ENCODE measurements at places on chromosomes 12 and 14.

GRCh38 chr12:68001486-68002466 lies 12.5 kb downstream of the IFNG-AS1 start:
- no peak for DNase-seq

DNA sequence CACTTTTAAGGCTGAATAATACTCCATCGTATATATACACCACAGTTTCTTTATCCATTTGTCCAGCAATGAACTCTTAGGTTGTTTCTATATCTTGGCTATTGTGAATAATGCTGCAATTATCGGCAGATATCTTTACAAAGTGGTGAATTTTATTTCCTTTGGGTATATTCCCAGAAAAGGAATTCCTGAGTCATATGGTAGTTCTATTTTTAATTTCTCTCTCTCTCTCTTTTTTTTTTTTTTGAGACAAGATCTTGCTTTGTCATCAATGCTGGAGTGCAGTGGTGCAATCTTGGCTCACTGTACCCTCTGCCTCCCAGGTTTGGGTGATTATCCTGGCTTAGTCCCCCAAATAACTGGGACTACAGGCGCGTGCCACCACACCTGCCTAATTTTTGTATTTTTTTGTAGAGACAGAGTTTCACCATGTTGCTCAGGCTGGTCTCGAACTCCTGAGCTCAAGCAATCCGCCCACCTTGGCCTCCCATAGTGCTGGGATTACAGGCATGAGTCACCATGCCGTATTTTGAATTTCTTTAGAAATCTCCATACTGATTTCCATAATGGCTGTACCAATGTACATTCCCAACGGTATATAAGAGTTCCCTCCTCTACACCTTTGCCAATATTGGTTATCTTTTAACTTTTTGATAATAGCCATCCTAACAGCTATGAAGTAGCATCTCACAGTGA lies 98.4 kb downstream of the EFCAB11 start:
- no peak for DNase-seq

GRCh38 chr14:101446387-101446969 lies 114.8 kb upstream of the DIO3 start:
- no peak for DNase-seq

DNA sequence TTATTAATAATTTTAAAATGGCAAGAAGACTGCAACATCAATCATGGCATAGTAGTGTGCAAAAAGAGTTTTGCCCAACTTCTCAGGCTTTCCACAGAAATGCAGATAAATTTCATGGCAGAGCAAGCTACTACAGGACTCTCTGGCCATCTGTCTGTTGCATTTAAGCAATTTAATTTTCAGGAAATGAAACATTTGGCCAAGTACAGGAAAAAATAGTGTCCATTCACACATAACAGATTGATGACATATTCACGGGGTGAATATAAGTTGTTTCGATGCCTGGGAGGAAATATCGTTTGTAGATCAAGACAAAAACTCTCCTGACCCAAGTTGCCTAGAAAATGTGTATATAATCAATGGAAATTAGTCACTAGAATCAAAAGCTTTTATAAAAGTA lies 324.0 kb downstream of the PRKD1 start:
- no peak for DNase-seq

- DNase-seq, result no peak
These were observed 53.9 kb downstream of the EID3 start for GRCh38 chr12:104357421-104357952.

GRCh38 chr14:80212023-80212397 lies 706 bp upstream of the DIO2 start:
- no peak for DNase-seq

DNA sequence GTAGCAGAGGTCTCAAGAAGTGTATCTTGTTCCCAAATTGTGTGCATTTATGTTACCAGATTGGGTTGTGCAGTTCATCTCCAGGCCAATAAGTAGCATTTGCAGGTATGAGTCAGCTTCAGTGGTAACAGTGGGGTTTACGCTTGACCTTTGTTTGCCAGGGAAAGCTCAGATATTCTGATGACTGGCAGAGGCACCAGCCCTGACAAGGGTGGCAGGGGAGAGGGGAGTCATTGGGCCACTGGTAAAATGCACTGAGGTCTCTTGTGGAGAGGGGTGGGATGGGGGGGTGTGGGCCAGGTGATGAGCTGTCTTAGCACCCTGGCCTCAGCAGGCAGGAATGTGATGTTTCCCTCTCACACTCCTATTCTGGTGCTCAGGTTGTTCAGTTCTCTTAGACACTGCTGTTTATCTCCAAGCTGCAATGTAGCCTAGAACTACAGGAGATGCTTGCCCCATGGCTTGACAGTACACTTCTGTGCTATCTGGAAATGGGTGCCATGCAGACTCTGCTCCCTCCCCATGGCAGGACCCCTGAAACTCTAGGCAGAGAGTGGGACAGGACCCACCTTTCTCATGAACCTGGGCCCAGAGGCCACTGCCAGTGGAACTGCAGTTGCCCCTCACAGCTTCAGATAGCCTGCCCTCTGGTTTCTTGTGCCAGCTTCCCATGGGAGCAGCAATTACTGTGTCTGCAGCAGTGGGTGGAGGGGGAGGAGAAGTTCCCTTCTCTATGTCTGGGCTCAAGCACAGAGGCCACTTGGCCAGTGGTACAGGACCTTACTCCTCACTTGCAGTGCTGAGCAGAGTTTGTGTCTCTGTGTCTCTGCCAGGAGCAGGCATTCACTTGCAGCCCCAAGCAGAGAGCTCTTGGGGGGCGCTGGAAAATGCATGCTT lies 31.9 kb downstream of the USP15 start:
- DNase-seq, result no peak

DNA sequence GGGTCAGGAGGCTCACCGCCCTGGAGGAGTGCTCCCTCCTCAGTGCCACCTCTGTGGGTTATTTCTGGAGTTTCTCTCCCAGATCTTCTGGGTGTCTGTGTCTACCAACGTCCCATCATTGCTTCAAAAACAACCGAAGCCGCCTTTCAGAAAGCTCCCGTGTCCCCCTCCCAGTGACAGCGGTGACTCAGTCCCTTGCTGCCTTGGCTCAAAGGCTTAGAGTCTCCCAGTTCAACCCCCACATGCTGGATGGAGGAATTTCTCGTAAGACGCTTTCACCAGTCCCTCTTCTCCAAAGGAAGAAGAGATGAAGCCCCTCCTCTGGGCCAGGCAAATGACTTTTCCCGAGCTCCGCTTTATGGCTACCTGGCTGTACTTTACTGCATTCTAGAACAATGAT lies 146.6 kb downstream of the RBM19 start:
- DNase-seq, result no peak

- DNase-seq, result no peak
These were observed 72.5 kb upstream of the DUSP6 start for GRCh38 chr12:89424846-89425245.

GRCh38 chr14:69630360-69630759 lies 19.0 kb downstream of the SUSD6 start:
- no peak for DNase-seq

DNA sequence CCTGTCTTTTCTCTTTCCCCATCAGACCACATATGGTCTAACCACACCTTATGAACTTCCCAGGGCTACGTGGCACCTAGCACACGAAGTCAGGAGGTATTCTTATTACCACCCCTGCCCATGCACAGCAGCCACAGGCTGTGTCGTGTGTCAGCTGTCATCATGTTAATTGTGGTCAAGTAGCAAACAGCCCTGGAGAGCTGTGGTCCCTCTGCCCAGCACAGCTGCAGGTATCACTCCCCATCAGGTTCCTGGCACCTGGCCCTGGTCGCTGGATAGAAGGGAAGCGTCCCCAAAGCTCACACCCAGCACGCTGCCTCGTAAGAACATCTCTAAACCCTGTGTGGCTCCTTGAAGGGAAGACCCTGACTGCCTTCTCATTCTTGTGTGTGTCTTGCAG lies 45.4 kb downstream of the CLMN start:
- no peak for DNase-seq

DNA sequence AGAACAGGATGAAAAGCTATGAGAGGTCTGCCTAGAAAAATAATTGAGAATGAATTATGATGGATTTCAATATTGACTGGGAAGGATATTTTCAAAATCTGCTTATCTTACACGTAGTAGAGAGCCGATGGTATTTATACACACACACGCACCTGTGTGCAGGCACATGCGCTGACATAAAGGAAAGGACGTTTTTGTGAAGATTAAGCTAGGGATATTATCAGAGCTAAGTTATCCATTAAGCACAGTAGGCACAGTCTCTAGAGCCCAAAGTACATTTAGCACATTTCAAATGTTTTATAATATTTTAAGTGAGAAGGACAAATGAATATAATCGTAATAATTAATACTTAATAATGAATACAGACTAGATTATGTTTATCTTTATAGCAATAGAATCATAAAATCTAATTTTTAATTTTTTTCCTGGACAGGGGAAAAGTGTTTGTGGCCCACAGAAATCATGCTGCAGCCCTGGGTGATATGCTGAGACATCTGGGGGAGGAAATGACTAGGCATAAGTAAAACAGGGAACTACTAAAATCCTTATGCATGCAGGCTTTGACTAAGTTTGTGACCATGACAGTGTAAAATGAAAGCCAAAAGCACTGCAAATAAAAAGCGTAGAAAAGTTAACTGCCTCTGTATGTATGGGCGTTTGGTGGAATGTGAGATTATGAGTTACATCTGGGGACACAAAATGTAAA lies 146.1 kb downstream of the KITLG start:
- no peak for DNase-seq

GRCh38 chr12:101551362-101552114 lies 43.2 kb upstream of the MYBPC1 start:
- DNase-seq, result no peak

GRCh38 chr12:85309125-85309566 lies 29.1 kb downstream of the ALX1 start:
- no peak for DNase-seq

DNA sequence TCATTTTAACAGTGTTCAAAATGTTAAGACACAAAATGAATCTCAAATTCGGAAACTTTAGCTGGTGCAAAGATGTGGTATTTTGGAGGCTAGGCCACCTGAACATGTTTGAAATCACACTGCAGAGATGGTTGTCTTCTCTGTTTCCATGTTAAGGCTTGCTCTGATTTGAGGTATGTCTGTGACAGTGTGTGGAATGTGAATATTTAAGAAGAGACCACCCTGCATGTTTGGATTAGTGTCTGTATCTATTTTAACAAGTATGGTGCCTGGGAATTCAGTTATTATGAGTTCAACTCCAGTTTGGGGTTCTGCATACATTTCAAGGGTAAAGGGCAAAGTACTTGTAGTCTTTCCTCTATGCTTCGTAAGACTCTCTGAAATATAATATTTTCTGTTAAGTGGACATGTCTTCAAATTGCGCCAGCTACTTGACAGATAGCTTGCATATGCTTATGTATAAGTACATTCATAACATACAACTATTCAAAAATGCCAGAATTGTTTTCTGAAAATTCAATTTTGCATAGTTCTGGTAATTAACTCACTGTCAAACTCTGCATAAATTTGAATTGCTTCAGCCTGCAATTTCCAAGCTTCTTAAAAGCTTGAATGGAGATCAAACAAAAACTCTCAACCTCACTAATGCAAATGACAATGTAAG lies 424.0 kb downstream of the ADAMTS20 start:
- no peak for DNase-seq

DNA sequence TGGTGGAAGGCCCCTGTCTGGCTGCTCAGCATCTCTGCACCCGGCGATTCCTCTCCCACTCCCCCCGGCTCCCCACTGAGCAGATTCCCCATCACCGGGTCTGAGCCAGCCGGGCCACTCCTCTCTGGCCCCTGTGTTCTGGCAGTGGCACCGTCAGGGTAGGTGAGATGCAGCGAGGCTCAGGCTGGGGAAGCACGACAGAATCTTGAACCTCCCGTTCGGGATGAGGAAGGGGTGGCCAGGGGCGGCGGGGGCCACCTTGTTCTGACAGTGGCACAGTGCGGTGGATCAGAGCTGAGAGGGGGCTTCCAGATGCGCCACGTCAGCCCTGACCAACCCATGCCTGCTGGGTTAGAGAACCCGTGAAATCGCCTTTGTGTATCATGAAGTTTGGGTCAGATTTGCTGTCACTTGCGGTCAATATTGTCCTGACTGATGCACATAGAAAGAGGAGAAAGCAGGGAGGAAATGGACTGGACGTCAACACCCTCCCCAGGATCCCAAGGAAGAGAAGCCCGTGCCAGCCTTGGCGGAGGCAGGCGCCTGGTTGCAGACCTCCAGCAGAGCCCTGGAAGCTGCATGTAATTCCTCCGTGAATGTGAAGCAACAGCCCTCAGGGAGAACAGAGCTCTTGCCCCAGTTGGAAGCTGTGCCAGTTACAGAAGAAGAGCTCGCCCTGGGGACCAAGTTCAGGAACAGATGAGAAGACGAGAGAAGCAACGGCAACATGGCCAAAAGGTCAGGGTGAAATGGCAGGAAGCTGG lies 137.1 kb upstream of the SFSWAP start:
- DNase-seq, result no peak

DNA sequence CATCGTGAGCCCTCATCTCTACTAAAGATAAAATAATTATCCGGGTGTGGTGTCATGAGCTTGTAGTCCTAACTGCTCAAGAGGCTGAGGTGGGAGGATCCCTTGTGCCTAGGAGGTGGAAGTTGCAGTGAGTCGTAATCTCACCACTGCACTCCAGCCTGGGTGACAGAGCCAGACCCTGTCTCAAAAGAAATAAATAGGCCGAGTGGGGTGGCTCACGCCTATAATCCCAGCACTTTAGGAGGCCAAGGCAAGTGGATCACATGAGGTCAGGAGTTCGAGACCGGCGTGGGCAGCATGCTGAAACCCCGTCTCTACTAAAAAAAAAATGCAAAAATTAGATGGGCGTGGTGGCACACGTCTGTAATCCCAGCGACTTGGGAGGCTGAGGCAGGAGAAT lies 70.9 kb downstream of the RESF1 start:
- no peak for DNase-seq

DNA sequence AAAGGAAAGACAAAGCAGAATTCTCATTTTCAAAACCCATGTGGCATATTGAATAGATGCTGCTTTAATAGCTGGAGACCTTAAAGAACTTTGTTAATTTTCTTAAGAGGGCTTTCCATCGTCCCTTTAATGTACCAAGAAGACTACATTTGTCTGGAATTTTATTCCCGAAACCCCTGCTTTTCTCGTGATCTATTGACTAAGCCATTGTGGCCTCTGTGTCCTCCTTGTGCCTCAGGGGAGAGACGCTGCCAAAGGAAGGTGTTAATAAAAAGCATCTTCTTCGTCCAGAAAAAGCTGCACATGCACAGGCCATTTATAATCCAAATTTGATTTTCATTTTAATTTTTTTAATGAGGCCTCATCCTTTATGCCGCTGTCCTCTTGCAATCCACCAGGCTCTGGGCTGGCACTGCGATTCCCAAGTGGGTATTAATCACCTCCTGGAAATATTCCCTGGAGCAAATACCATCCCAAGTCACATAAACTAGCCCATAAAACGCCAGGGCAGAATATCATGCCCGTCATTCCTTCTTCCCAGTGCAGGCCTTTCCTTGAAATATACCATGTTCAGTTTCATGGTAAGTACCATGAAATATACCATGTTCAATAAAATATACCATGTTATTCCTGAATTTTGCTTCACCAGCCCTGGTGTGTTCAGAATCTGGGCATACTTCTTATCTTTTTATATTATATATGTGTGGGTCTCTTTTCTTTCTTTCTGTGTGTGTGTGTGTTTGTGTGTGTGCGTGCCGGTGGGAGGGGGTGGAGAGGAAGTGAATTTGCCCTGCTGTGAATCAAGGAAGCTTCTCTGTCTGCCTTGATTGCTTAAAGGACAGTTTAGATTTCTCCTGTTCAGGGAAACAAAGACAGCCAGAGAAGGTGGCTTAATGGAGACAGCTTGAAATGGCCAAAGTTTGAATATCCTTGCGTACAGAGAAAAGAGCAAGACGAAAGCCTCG lies 147.6 kb downstream of the PHETA1 start:
- DNase-seq, result no peak

- no peak for DNase-seq
These were observed 30.0 kb upstream of the SLC38A4 start for GRCh38 chr12:46855760-46856159.

- DNase-seq, result peak; percentile 75
These were observed 61.5 kb downstream of the LGMN start for GRCh38 chr14:92686900-92687427.
